ENCODE measurements at places on chromosomes 7 and 10.

- no peak for DNase-seq
Observed at GRCh38 chr10:3668966-3669330, 116.1 kb downstream of the KLF6 start.

GRCh38 chr10:110387983-110388686 is 83.4 kb upstream of the SMNDC1 start:
- no peak for DNase-seq

DNA sequence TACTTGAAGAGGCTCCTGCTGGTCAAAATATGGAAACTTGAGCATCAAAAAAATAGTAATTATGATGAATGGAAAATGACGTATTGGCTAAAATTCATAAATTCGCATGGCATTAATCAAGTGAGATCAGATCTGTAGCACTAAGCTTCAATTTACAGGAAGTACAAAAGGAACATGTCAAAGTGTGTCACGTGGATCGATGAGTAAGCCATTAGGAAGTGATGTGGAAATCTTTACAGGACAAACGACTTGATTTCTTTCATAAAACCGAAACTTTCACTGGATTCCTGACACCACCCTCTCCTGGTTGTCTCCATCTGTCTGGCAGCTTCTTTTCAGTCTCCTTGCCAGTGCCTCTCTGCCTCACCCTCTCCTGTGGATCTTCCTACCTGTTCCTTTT is 25.8 kb downstream of the AKR1C8 start:
- DNase-seq: no peak

- no peak for DNase-seq
Observed at GRCh38 chr7:35624299-35625186, 70.4 kb downstream of the HERPUD2 start.

GRCh38 chr7:148318102-148318811 is 272.3 kb upstream of the C7orf33 start:
- DNase-seq: no peak
